CD4-positive, alpha-beta memory T cell (primary cell): ENCODE measurements at places on chromosomes 2 and 18.

DNA sequence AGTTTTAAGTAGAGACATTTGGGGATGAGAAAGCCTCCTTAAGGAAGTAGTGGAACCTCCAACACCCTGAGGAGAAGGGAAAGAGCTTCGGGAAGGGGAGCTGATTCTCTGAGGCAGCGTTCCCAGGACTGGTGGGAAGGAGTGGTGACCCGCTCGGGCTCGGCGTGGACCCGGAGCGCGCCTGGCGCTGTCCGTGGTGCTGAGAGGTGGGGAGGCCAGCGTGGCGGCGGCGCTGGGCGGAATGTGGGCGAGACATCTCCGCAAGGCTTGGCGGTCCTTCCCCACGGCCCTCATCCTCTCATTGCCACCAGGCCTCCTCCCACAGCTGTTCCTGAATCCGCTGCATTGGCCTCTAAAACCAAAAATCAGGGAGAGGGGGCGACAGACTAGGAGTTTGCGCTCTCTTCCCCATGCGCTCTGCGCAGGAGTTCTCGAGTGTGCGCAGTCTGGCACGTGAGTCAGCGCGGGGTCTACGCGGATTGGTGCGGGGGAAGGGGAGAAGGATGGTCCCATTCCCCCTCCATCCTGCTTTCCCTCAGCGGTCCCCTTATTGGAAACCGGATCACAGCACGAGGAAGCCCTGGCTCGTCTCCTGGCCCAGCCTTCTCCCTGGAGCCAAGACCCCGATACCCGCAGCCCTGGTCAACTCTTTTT is 857 bp downstream of the RESP18 start:
- no peak for DNase-seq

DNA sequence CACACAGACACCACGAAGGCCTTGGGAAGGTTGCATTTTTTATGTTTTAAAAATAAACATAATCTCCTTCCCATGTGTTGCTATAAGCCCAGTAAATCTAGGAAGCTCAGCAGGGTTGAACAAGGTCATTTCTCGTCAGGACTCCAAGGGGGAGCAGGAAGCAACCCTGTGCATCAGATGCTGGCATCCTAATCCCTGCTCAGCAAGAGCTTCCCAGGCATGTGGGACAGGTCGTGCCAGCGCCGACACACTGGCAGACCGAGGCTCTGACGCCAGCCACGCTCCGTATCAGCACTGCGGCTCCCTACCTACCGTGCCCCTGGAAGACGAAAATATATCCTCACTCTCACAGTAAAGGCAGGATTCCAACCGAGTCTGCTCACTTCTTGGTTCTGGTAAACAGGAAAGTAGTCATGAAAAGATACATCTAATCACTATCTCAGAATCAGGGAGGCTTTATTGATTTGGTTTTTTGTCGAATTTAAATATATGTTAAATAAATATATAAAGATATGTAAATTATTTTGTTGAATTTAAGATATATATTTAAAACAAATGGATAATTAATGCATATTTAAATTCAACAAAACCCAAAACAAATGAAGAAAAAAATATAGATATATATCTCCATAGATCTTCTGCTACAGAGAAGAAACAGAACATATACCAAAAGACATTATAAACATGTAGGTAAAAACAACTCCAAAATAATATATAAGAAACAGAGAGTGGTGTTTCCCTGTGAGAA is 61.4 kb downstream of the TXNL1 start:
- DNase-seq = no peak

DNA sequence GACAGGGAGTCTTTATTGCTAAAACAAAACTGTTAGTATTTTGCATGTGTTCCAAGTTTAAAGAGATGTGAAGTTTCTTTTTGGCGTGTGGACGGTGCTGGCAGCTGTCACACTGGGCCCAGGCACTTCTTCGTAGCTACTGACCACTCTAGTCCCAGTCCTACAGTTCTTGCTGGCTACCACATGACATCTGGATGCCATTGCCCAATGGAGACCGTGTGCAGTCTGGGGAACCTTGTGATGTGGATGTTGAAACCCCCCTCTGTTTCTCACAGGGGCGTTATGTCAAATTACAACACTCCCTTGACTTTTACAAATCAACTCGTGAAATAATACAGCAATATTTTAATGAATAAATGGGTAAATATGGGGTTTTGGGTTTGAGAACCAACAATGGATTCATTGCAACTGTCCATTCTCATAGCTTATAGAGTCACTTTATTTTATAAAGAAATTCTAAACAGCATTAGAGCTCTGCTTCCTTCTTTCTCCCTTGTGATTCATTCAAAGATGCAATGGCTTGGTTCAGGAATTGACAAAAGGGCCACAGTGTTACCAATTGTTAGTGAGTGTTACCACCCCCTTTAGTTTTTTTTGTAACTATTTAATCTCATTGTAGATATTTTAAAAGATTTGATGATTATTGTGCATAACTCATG is 1.2 kb downstream of the GPD2 start:
- DNase-seq = no peak

DNA sequence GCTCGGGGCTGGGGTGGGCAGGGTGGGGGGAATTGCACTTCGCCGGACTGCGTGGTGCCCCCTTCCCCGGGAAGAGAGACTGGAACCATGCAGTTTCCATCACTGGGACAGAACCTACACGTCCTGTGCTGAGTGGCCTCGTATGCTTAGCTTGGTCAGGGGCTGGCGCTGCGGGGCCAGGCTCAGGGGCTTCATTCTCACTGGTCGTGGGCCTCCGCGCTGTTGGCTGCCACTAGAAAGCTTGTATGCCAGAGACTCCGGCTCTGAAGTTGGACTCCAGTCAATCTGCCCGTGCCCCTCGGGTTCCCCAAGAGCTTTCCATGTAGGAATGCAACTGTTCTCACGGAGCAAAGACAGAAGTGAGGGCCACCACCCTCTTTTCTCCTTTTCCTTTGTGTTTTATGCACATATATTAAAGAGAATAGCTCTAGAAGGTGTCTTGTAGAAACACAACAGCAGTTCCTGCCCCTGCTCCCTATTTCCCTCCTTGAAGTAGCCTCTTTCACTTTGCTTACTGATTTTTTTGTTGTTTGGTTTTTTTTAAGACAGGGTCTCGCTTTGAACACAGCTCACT is 64.0 kb upstream of the YWHAQ start:
- no peak for DNase-seq

DNA sequence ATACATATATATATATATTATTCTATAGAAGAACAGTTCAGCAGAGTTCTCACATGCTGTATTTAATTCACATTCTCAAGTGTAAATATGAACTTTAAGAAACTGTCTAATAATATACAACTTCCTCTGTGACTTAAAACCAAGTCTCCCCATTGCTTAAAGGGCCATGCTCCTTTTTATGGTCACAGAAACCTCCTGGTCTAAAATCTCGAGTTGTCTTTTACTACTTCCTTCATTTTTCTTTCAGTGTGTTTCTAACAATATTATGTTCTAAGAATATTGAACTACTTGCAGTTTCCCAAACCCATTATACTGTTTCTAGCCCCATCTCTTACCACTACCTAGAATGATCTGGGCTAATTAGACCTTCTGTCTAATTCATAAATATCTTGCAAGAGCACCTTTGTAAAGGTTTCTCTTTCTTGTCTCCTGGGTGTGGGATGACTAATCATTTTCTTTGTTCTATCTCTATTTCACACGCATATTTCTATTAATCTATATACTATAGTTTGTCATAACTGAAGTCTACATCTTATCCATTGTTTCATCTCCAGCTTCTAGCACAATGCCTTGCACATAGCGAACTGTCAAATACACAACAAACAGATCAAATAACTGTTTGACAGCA is 48.8 kb downstream of the ERBB4 start:
- no peak for DNase-seq

DNA sequence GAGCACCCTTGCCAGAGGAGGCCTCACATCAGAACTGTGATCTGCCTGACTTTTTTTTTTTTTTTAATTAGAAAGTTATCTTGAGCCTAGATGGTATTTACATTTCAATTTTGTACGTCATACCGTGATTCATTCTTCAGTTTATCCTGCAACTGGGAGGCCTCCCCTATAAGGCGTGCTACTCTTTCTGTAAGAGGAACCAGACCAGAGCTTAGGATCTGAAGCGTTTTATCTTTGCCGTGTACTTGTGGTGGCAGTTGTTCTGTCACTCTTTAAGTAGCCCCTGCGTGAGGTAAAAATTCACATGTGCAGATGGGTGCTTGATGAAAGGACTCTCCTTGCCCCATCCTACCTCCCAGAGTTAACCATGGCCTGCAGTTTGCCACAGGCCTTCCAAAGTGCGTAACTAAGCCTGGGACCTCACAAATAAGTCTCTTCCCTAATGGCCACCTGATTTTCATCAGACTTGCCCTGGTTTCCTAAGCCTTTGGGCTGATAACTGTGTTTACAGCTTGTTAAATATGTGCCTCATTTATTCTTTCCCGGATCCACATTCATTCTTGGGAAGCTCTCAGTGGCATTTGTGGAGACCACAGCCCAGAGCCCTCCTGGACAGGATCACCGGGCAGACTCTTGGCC is 96.0 kb downstream of the MTCL1 start:
- DNase-seq = no peak

- DNase-seq = no peak
These were observed 10.8 kb downstream of the ALPG start for GRCh38 chr2:232417489-232417888.

DNA sequence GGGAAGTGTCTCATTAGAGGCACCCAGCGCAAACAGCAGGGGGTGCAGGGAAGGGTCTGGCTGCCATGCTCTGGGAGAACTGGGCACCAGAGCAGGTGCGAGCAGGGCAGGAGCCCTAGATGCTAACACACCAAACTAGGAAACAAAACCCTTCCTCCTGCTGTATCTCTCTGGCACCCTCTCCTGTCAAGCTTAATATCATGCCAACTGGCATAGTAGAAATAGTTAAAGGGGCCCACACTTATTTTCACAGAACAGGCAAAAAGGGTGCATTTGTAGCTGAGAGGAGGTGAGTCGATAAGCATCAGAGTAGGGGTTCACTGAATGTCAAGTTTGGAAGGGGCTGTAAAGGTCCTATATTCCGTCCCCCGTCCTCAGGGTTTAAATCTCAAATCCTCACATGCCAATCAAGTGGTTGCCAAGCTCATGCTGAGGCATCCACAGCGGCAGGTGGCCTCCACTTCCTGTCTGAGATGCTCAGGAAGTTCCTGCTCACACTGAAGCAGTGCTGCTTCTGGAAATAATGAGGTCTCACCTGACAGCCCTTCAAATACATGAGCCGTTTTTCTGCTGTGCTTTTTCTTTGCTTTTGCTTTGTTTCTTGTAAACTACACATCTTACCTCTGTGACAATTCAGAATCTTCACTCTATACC is 14.9 kb upstream of the ACKR3 start:
- no peak for DNase-seq

DNA sequence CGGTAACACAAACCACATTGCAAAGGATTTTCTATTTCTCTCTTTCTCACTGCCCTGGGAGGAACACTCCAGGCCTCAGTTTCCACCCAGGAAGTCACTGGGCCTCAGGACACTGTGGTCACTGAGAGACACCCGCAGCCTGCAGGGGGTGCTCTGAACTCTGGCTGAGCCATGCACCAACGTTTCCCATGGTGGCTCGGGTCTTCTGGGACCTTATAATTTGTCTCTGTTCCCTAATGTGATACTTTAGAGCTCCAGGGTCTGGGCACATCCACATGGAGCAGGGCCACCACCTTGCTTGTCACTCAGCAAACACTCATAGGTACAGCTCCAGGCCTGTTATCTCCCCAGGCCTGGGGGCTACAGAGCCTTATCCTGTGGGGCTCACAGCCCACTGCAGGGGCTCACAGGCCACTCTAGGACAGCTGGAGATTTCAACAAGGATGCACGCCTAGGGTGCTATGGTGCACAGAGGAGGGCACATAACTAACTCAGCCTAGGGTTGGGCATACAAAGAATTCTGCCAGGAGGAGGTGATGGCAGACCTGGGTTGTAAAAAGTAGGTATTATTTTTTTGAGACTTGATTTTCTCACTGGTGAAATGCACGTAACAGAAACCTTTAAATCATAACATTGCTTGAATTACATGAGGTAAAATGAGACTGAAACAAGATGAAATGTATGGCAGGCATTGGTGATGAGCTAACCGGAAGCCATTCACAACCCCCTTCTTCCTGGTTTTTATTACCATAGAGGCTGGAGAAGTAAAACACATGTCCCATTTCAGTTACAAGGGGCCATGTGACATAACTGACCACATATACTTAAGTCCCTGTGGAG is 3.0 kb upstream of the HS1BP3 start:
- DNase-seq = no peak

DNA sequence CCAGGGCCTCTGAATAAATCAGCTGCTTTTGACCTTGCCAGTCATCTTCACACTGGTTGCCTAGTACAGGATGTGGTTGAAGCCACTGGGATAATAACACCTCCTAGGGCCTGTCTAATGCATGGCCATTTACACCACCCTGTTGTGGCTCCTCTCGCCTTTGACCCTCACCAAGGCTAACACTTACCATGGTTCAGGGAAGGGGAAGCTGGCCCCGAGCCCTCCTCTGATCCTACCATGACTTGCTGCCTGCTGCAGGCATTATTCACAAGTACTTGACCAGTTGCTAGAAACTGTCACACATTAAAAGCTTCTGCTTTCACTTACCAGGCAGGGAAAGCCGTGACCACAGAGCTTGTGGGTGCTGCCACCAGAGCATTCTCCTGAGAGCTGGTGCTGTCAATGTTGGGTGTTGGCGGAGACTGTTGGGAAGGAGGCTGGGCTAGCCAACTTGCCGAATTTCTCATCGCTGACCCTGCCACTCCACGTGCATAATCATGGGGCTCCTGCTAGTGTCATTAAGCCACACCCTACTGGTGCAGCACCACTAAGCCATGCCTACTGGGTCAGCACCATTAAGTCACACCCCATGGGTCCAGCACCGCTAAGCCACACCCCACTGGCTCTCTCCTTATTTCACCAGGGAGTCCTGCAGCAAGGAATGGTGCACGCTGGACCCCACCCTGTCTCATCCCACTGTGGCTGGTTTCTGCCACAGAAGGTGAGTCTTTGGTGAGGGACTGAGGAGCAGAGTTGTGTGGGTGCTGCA is 47.0 kb upstream of the TTC39C start:
- peak; percentile 39 for DNase-seq

- DNase-seq = no peak
These were observed 180.6 kb downstream of the CLIP4 start for GRCh38 chr2:29295845-29296244.

DNA sequence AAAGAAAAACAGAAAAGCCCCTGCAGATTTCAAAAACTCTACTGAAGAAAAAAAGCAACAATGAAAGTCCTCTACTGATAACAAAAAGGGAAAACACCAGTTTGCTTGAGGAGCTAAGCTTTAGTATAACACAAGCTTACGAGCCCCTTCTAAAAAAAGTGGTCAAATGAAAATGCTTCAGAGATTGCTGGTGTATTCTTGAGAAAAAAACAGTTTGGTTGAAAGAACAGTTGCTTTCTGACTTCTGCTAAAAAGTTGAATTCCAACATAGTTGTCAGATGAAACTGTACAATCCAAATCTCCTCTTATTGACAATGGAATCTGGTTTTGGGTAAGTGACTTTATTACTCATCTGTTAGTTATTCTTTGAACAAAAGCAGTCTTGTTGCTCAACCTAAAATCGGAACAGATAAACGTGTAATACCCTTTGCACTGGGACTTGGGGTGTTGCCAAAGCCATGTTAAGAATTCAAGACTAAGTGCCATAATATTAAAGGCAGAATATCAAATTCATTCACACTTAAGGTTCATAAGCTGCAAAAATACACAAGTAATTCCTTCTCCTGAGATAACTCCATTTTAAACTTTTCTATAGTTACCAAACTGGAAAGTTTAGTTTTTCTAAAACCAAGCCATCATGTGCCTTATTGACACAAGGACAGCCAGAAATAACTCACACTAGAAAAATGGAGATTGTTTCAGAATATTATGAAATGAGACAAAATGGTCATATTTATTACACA is 45.3 kb upstream of the SPAG16 start:
- no peak for DNase-seq

- no peak for DNase-seq
These were observed 138.2 kb downstream of the DPP10 start for GRCh38 chr2:114580691-114581090.

GRCh38 chr18:55097456-55098170 is 138.4 kb upstream of the CCDC68 start:
- no peak for DNase-seq
